Activated CD4-positive, alpha-beta T cell treated with anti-CD3 and anti-CD28 coated beads for 4 hours (primary cell): ENCODE measurements at places on chromosomes 4 and X.

GRCh38 chr4:155307731-155308277 lies 69.0 kb downstream of the MAP9 start:
- no peak for DNase-seq

DNA sequence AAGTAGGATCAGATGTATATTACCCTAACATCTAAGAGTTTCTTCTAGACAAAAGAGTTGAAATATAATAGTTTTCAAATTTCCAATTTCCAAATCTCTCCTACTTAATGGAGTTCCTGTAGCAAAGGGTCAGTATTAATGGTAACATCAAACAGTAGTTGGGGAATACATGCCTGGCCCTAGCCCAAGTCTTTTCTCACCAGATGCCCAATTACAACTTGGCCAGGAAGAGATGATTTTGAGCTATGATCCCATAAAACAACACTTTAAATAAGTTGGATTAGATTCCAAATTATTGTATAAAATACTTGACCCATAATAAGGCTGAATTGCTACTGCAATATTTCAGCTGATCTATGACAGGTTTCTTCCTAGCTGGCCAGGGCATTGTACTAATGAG lies 59.9 kb downstream of the MBNL3 start:
- DNase-seq = no peak

DNA sequence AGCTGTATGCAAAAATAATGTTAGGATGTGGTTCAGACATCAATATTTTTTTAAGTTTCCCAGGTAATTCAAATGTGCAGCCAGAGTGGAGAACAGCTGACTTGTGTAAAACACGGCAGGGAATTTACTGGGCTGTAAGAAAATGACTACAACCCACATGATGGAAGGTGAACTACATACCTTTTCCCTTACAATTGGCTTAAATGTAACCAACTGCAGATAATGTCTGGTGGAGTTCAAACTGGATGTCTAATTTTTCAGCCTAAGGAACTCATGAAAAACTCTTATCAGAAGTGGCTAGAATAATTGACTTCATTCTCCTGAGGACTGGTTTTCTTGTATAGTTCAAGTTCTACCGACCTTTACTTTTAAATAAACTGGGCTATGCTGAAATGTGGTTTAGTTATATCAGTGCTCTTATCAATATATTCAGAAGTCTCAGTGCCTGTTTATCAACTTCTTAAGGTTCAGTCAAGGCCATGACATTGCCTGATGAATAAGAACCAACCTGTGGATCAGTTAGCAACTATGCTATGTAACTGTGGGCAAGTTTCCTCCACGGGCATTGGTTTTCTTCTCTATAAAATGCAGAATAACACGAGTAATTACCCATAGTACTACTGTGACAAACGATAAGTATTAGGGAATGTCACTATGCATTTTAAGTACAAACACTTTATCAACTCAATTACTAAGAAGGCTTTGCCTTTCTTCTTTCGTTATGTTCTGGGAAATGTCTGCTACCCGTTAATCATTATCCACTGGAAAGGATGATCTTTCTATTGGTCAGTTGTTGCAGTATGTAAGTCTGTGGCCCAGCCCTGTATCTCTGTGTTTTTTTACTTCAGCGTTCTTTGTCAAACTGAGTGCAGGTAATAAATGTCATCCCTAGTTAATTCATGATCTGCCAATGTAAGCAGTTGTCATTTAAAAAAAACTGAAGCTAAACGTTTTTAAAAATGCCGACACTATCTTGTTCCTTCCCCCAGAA lies 181.6 kb downstream of the PCDH7 start:
- DNase-seq = no peak

GRCh38 chr4:33494150-33494549 lies 2750.2 kb downstream of the ARAP2 start:
- no peak for DNase-seq

- DNase-seq = no peak
Observed at GRCh38 chr4:41160856-41161255, 53.5 kb downstream of the APBB2 start.

DNA sequence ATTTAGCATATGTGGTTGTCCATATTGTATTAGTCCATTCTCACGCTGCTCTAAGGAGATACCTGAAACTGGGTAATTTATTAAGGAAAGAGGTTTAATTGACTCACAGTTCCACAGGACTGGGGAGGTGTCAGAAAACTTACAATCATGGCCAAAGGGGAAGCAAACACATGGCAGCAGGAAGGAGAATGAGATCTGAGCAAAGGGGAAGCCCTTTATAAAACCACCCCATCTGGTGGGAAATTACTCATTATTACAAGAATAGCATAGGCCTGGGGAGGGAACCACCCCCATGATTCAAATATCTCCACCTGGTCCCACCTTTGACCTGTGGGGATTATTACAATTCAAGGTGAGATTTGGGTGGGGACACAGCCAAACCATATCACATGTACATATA lies 122.6 kb upstream of the ANK2 start:
- DNase-seq = no peak

DNA sequence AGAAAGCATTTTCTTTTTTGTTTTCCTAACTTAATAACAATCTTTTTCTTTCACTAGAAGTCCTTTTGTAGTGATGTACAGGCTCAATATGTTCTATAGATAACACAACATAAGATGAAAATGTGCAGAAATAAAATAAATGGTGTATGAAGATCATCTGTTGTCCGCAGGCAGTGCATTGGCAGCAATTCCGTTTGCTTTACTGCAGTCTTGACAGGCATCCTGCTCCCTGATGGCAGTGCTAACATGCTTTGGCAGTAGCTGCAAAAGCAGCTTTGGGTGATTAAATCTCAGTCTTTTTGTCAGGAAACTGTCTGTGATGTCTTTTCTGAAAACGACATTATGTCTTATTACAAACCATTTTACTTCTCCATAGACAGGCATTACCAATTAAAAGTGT lies 131.4 kb downstream of the TRAM1L1 start:
- no peak for DNase-seq

GRCh38 chr4:47486231-47486673 lies 1.2 kb downstream of the ATP10D start:
- DNase-seq = no peak

- no peak for DNase-seq
Observed at GRCh38 chr4:151729731-151730559, 30.9 kb downstream of the GATB start.
